ENCODE measurements at places on chromosomes 12 and 14.

- DNase-seq = no peak
Observed at GRCh38 chr12:113244047-113244460, 22.8 kb downstream of the TPCN1 start.

DNA sequence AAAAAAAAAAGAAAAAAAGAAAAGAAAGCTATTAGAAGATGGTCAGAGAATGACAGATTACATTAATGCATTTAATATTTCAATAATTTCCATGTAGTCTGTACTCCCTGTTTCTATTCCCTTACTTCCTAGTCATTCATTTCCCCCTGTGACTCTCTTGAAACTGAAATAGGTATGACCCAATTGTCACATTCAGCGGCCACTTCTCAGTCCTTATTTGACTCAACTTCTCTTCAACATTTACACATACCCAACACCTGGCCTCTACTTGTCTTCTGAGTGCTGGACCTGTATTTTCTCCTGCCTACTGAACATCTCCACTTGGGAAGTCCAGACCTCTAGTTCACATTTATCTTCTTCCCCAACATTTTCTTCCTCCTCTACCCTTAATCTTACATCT is 7.2 kb downstream of the EEA1 start:
- DNase-seq = no peak

- DNase-seq = no peak
Observed at GRCh38 chr12:26848156-26848825, 15.3 kb upstream of the ITPR2 start.

DNA sequence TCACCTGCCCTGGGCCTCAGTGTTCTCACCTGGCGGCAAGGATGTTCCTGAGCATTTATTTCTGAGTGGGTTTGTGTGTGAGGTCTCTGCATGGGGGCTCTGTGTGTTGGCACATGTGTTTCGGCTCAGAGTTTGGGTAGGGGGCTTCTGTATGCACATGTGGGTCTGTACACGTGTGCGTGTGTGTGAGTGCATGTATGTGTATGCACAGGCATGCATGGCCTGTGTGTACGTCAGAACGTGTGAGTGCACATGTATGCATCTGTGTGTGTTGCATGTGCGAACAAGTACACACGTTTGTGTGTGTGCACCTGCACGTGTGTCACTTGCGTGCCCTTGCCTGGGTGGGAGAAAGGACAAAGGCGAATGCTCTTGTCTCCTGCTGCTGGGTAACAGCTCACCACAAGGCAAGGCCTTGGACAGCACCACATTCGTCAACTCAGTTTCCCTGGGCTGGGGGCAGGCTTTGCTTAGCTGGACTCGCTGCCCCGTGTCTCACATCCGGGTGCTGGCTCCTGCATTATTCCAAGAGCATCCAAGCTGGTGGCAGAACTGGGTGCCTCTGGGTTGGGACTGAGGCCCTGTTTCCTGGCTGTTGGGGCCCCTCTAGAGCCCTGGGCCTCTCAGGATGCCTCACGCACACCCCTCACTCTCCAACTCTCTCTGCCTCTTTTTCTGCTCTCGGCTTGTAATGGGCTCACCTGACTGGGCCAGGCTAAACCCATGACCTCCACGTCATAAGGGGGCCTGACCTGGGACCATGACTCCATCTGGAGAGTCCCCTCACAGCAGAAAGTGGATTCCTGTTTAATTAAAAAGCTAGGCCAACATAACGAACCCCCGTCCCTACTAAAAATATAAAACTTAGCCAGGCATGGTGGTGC is 153.6 kb upstream of the C14orf180 start:
- DNase-seq = no peak

DNA sequence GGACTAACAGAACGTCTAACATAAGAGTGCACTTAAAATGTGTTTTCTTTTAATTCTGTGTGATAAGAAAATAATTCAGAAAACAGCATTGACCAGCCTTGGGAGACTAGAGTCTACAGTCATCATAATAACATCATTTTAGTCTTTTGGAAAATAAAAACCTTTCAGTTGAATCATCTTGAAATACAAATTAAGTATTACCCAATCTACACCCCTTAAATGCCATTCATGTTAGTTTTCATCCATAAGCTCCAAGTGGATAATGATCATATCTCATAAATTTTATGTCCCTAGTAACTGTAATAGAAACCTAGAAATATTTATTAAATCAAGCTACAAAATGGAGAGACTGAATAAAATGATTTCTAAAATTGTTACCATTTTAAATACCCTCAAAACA is 32.4 kb downstream of the EPS8 start:
- no peak for DNase-seq

DNA sequence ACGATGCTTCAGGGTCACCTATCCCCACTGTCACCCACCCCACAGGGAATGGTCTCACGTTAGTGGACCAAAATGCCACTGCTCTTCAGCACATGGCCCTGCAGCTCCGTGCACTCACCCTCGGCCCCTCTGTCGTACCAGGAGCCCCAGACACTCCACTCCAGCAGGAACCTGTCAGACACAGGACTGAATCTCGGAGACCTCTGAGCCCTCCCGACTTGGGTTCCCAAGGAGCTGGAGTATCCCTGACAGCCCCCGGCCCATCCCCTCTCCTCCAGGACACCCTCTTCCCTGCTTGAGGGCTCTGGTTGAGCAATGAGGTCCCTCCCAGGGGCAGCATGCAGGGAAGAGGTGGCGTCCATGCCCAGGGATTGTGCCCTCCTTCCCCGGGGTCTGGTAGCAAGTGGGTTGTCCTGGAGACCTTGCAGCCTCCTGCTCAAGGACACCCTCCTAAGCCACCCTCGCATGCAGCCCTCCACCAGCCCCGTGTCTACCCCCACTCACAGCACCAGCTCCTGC is 20.4 kb upstream of the LRTM2 start:
- DNase-seq = no peak

DNA sequence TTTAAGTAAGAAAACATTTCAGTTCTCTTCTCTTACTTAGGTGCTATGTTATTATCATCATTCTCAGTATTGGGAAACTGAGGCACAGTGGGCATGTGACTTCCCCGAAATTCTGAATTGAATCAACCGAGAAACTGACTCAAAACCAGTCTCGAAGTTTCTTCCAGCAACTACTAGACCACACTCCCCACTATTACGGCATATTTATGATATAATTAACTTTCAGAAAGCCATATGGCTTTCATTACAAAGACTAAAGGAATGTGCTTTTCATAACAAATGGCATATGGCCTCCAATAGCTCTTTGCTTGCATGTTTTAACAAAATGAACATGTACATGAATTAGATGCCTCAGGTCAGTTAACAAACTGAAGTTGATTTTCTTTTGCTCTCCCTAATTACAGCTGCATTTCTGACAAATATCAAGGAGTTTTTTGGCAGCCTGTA is 182.9 kb upstream of the SLC38A2 start:
- no peak for DNase-seq

GRCh38 chr12:102480406-102480805 is at the start of gene IGF1:
Gene IGF1, minus strand, starts transcription at chr12:102480563. Its CDS starts 182 bp downstream, at chr12:102480381.
- DNase-seq = no peak

- no peak for DNase-seq
Observed at GRCh38 chr14:75860561-75861160, 121.1 kb downstream of the TGFB3 start.

GRCh38 chr12:64781280-64782190 is 22.3 kb upstream of the GNS start:
- no peak for DNase-seq

DNA sequence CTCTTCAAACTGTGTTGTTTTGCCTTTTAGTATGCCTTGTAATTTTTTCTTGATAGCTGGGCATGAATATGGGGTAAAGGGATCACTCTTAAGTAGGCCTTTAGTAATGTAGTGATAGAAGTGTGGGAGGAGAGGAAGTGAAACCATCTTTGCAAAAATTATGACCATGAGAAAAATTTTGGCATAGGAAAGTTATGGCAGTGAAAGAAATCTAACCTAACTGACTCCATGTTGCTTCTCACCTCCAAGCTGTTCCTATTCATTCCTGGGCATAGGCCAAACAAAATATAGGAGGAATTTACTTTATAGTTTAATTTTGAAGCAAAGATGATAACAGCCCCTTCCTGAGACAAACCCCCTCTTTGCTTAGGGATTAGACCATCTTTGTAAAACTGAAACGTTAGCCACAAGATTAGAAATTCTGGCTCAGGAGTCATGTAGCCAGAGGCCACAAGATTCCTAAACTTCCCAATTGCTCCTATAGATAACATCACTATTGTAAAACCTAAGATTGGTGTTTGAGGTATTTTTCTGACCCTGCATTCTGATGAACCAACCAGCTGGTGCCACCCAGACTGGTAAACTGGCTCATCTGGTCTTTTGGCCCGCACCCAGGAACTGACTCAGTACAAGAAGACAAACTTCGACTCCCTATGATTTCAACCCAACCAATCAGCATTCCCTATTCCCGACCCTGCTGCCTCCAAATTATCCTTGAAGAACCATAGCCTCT is 45.8 kb downstream of the CRADD start:
- no peak for DNase-seq

DNA sequence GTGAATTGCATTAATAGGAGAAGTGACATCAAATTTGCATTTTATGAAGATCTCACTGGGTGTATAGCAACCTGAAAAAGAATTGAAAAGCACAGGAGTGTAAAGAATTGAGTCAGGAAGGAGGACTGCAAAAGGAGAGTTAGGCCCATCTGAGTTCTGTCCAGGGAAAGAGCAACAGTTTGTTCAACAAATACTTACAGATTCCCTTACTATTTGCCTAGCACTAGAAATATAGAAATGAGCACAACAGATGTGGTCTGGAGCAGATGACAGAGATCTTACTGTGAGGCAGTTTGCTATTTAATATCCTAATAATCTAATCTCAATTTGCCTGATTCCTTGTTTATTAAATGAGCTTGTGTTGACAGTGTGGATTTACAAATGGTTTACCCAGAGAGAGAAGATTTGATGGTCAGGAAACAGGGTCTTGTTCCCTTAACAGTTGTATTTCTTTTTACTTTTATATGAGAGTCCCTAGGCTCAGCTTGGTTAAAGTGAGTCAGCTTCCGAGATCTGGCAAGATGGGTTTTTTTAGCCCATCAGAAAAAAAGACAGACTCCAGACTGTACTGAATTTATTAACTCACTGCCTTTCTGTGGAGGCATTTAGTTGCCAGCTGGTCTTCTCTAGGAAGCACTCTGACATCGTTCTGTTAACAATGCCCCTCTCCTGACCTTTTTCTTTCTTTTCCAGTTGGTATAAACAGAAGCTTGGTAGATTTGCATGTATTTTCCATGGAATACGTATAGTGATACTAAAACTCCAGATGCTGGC is 229.7 kb downstream of the TTC6 start:
- no peak for DNase-seq

- no peak for DNase-seq
Observed at GRCh38 chr12:20865873-20866272, 55.4 kb downstream of the SLCO1B3 start.

DNA sequence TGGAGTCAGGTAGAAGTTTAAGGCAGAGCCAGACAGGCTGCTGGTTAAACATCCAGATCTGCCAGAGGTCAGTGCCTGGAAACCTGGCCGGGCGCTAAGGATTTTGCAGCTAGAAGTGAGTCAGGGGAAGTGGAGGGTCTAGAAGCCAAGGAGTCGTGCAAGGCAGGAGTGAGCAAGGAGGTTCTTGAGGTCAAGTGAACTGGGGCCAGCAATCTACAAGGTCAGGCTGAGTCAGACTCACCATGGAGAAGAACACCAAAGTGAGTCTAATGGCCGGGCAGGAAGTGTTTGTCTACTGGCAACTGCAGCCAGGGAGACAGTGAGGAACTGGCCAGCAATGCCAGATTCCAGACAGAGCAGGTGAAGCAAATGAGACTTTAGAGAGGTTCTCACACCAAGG is 628.2 kb downstream of the ETNK1 start:
- no peak for DNase-seq

GRCh38 chr14:65174783-65175182 is 72.5 kb upstream of the MAX start:
- DNase-seq = no peak

- no peak for DNase-seq
Observed at GRCh38 chr12:41476499-41477439, 288.6 kb downstream of the PDZRN4 start.

DNA sequence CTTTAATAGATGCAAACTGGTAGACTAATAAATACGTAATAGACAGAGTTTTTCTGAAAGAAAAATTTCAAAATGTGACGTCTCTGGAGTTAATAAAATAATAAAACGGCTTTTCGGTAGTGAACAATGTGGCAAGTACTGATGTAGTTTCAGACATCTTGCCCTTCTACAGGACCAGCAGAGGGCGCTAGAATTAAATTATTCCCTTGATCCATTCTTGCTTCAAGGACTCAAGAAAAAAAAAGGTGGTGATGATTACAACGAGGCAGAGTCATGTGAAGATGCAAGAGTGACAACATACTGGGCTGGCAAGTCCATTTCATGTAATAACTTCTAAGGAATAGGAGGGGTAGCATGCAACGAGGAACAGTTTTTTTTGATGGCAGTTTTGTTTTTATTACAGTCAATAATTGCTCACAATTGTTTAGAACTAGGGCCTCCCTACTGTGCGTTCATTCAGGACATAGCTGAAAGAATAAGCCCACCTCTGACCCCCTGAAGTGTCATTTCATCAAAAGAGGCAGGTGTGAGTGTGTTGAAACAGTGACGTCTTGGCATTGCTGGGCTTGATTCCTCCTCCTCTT is 101.0 kb upstream of the GZMB start:
- DNase-seq = peak; percentile 21

DNA sequence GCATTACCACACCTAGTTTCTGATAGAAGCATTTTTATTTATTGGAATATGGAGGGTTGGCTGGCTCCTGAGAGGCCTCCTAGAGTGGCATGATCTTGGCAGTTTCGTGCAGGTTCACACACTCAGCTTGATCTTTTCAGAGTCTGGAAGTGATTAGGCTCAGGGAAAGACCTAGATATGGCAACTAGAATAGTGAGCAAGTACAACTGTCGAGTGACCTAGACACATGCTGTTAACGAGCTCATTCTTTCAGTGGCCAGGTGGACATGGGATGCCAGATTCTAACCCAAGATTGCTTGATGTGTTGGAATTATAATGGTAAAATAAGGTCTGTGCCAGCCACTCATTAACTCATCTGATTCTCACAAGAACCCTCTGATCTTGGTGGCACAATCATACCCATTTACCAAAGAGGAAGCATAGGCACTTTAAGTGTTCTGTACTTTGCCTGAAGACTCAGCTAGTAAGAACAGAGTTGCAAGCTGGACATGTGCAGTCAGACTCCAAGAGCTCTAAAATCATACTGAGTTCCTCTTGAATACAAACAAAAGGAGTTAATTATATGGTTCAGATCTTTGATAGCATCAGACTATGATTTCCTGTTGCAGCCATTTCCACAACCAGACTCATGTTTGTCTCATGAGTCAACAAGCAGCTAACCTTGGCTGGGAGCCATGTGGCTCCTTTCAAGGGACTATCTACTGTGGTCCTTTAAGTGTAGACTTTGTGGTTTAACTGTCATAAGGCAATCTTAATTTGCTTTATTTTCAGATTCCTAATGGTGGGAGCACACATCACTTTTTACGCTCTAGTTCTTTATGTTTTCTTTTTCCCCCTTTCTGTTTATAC is 144.2 kb downstream of the PLEKHA5 start:
- DNase-seq = peak; percentile 89

DNA sequence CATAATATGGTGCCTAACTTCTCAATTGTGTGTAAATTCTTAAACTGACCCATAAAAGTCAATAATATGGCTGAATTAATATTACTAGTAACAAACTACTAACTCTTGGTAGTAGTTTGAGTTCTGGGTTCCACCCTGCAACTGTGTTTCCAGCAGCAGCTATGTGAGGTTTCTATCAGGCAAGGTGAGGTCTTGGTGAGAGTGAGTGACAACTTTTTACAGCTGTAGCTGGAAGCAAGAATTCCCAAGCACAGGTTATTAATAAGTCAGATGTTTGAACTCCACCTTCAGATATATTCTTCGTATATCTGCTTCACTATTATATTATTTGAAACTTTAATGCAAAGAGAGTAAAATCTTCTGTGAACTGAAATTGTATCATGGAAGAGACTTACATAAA is 43.8 kb downstream of the MAP4K5 start:
- no peak for DNase-seq

Measured in smooth muscle cell of the brain vasculature (primary cell).